A549 treated with RU486 at 1 μM for 4 hours (cell line): ENCODE measurements at places on chromosomes 2 and 18. TPM values are rescaled to one million over a fixed set of nuclear protein-coding genes. Genes with fewer than 3 reads are reported as not detected.

PROKR1 gene
- not detected in 5 replicates for total RNA-seq

SIX3 gene
- total RNA-seq: 0.32 to 0.63 TPM (median 0.49 TPM) in 5 replicates

EPC2 gene
- 7.4 to 11.2 TPM (median 10.4 TPM) in 5 replicates for total RNA-seq

DSG3 gene
- total RNA-seq: 0.02 to 0.04 TPM (median 0.02 TPM) in 3 of 5 replicates, not detected in the others

CERS6 gene
- total RNA-seq: 8.0 to 16.4 TPM (median 15.3 TPM) in 5 replicates

DSEL gene
- total RNA-seq: 0.22 to 0.39 TPM (median 0.31 TPM) in 5 replicates

ZNF804A gene
- not detected in 5 replicates for total RNA-seq

MOGAT1 gene
- total RNA-seq: not detected in 5 replicates

ECEL1 gene
- total RNA-seq: 0.19 to 0.74 TPM (median 0.23 TPM) in 5 replicates

PLGLB1 gene
- total RNA-seq: 0.37 to 1.5 TPM (median 0.84 TPM) in 5 replicates

TMEM17 gene
- total RNA-seq: 3.3 to 5.7 TPM (median 5.4 TPM) in 5 replicates

SLC16A14 gene
- total RNA-seq: 0.87 to 1.7 TPM (median 1.1 TPM) in 5 replicates

CCDC178 gene
- not detected in 5 replicates for total RNA-seq

ARHGAP28 gene
- total RNA-seq: 0.05 to 0.48 TPM (median 0.08 TPM) in 3 of 5 replicates, not detected in the others
